ENCODE measurements at places on chromosomes 1 and 21.
A peak's percentile ranks its signal among the peaks of the same experiment; 100 is the strongest.

- DNase-seq: no peak
Observed at GRCh38 chr21:44500111-44500510, 39.9 kb downstream of the KRTAP10-1 start.

- DNase-seq: no peak
Observed at GRCh38 chr1:15620155-15620545, 2.9 kb downstream of the DDI2 start.

DNA sequence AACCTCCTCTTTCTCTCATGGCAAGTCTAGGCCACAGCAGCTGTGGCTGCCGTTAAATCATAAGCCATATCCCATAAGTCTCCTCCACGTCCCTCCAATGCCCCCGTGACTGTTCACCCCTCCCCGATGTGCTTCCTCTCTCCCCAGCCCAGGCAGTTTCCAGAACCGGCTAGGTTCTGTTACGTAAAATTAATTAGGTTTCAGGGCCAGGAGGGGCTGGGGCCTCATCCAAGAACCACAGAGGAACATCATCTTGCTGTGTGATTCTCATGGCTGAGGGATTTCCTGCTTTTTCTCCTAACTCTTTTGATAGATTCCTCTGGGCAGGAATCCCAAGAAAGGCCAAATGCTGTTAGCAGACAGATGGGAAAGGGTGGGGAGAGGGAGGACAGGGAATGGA lies 141.8 kb upstream of the AJAP1 start:
- DNase-seq: no peak

- no peak for DNase-seq
Observed at GRCh38 chr1:63557365-63557987, 34.2 kb downstream of the EFCAB7 start.

DNA sequence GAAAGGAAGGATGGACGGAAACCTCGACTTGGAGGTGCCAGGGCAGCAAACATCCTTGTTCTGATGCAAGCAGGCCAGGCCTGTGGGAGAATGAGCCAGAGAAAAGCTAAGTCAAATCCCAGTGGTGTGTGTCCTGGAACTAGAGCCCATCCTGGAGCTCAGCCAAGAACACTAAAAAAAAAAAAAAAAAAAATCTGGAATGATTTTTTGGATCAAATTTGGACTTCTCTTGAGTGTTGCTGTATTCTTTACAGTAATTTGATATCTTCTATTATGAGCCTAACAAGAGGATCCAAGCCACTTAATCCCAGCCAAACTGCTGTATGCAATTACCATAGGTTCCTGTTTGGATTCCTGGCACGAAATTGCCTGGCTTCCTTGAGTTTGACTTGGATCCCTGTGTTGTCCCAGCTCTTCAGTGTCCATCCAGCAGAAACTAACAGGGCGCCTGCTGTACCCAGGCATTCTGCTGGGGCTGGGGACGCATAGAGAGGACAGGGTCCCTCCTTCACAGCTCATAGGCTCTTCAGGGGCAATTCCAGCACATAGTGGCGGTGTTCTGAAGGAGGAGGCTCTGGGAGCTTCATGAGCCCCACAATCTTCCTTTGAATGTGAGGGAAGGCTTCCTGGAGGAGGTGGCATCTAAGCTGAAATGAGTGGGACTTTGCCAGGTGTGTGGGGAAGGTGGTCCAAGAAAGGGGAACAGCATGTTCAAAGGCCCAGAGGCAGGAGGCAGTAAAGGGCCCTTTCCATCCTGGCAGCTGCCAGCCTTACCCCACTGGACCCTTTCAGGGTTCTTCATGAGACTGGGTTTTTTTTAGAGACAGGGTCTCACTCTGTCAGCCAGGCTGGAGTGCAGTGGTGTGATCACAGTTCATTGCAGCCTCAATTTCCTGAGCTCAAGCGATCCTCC lies 24.7 kb downstream of the EPHX1 start:
- no peak for DNase-seq

DNA sequence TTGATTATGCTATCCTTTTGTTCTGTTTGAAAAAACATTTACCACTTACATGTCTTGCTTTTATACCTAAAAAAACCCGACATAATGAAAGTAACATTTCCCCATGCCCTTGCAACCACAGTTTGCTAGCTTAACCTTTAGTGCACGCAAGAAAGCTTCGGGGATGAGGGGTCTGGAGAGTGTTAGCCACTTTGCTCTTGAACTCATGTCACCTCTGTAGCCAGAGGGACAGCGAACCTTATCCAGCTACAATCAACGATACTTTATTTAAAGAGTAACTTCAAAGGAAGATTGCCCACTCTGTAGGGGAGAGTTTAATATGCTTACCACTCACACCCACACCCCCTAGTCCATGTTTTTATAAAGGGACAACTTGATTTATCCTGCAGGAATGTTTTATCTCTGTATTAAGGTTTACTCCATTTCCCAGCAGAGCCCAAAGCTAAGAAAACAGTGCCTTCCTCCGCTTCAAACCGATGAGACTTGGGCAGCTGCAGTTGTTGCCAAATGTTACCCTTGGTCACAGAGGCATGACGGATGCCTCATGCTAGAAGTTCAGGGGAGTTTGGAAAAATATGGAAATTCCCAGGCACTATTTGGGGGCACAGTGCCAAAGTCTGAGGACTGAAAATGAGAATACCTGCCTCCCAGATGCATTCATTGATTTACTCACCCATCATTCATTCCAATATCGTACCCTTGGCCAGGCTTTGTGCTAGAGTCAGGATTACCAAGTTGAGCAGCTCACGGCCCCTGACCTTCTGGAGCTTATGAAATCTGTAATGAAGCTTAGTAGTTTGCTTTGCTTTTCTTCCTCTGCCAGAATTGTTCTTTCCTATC lies 61.4 kb upstream of the VCAM1 start:
- peak; percentile 16 for DNase-seq

DNA sequence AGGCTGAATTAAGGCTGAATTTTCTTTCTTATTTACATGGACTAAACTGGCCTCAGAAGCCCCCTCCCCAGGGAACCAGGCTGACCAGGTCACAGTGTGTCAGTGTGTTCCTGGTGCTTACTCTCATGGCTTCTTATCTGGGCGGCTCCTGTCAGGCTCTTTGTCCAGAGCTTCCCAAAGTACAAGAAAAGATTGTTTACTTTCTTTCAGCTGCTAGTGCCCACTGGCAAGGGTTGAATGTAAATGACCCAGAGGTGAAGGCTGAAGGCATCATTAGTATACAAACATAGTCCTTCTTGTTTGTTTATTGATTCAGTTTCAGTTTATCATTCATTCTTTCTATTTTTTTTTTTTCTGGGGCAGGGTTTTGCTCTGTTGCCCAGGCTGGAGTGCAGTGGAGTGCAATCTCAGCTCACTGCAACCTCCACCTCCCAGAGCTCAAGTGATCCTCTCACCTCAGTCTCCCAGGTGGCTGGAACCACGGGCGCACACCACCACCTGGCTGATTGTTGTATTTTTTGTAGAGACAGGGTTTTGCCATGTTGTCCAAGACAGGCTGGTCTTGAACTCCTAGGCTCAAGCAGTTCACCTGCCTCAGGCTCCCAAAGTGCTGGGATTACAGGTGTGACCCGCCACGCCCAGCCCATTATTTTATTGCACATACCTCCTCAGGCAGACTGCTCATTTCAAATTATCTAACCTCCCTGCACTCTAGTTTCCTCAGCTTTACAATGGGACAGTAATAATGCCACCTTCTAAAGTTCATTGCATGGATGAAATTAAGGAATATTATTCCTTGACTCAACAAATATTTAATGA lies 9.8 kb upstream of the KDM4A start:
- DNase-seq: no peak

DNA sequence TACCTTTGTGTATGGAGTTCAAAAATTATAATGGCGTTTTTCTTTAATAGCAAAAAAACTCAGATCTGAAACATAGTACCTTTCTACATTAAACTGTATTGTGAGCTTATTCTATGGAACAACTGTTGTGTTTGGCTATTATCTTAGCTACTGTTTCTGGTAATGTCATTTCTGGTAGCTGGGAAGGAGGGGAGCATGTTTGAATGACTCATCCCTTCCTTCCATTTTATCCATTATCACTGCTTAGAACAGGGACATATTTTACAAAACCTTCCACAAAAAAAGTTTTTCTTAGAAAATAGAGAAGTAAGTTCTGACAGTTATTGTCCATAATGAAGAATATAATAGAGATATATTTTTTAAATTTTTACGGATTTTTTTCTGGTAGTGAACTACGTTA lies 128.3 kb downstream of the NRDC start:
- DNase-seq: no peak

GRCh38 chr1:17167041-17167785 lies 37.7 kb upstream of the PADI1 start:
- DNase-seq: no peak

GRCh38 chr1:26288311-26288941 lies 8.5 kb downstream of the SH3BGRL3 start:
- no peak for DNase-seq

DNA sequence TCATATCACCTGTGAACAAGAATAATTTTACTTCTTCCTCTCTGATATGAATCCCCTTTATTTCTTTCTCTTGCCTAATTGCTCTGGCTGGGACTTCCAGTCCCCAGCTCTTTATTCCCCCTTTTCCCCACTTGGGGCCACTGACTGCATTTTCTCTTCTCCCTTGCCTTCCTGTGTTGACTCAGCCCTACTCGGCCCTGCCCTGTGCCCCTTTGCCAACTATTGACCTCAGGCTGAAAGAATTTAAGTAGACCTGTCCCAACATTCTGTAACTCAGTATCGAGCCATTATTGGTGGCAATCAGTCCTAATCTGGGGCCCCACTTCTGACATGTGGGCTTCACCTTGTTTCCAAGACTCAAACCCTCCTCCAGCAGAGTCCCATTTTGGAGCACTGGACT lies 60.6 kb upstream of the STUM start:
- no peak for DNase-seq

- DNase-seq: no peak
Observed at GRCh38 chr1:15501208-15502032, 22.6 kb downstream of the CASP9 start.

- no peak for DNase-seq
Observed at GRCh38 chr21:26195708-26196107, 25.1 kb upstream of the APP start.

DNA sequence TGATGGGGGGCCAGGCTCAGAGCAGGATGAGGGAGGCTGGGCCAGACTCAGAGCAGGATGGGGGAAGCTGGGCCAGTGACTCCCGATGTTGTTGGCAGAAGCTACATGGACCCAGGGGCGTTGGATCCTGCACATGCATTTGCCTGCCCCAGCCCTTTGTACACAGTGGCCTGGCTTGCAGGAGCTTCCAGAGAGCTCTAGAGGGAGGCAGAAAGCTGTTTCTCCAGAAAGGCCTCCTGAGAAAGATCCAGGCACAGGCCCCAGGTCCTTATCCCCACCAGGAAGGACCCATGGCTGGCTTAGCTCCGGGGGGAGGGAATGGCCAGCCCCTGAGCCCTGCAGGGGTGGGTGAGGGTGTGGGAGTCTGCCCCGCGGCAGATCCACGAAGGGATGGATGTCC lies 106.6 kb upstream of the ACTRT2 start:
- no peak for DNase-seq

GRCh38 chr1:82858031-82858430 lies 1057.3 kb downstream of the ADGRL2 start:
- no peak for DNase-seq

DNA sequence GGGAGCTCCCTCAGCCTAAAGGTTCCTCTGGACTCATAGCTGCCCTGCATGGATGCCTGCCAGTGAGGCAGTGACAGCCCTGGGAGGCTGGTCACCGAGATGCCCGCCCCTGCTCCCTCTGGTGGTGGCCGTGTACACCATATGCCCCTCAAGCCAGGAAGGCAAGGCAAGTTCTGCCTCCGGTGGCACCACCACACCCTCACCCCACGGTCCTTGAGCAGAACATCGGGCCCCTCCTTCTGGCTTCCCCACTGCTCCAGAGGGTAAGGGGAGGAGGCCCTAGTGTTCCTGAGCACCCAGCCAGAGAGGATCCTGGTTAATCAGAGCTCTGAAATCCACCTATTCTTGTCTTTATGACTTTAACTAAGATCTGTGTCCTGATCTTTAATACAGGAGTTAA lies 1.5 kb upstream of the S100A14 start:
- no peak for DNase-seq

- no peak for DNase-seq
Observed at GRCh38 chr1:215932558-215932957, 365.5 kb downstream of the KCTD3 start.

DNA sequence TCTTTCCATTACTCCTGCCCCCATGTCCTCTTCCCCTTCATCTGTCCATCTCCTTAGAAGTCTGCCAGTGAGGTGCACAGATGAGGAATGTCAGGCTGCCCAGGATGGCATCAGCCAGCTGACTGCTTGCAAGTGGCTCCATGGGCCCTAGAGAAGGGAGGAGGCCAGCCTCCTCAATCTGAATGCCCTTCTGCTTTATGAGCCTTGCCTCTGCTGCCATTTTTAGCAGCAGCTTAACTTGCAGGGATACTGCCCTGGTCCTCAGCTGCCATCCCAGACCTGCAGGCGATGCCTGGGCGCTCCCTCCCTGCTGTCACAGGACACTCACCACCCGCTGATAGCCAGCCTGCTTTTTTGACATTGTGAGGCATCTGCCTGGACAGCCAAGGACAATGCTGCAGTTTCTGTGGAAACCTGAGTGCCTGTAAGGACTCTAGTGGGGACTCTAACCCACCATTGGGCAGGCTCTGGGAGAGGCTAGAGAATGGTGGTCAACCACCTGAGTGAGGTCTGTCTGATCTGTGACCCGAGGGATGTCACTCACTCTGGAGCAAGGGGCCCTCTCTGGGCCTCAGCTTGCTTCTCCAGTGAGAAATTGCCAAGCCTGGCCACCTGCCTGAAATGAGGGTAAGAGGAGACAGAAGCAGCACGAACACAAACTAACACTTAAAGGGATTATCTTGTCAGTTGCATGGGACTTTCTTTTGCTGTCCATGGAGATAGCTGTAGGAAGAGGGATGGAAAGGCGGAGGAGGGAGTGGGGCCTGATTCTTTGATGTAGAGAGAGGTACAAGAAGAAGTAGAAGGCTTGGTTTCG lies 185.0 kb downstream of the MIS18A start:
- DNase-seq: no peak

DNA sequence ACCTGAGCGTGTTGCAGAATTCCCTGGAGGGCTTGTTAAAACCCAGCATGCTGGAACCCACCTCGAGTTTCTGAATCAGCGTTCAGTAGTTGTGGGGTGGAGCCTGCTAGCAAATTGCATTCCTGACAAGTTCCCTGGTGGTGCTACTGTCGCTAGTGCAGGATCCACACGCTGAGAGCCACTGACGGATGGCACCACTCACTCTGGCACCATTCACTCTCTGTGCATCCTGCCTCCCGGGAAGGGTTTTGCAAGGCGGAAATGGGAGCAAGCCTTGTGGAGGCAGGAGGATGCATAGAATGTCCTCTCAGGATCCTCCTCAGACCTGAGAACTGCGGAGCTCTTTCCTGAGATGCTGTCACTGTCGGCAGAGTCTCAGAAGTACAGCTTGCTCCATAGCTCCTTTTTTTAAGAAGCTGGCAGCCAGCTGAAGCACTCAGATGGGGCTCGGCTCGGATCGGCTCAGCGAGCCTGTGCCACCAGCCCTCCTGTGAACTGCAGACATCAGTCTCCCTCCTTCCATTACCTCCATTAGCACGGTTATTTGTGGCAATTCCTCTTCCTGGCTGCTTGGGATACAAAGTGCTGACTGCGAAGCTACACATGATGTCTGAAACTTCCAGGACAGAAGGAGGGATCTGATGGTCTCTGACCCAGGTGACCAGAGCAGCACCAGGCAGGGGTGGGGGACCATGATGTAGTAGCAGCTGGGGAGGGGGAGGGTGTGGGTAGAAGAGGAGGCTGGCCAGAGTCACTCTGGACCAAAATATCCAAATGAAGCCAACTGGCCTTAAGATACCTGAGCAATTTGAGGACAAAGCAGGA lies 89.6 kb downstream of the C1orf94 start:
- DNase-seq: no peak

- DNase-seq: no peak
Observed at GRCh38 chr1:31261916-31262315, 22.2 kb upstream of the NKAIN1 start.

Measured in brain pericyte (primary cell).